ENCODE measurements at places on chromosomes 16 and 17. TPM values are rescaled to one million over a fixed set of nuclear protein-coding genes. Genes with fewer than 3 reads are reported as not detected.

The ACE gene
- total RNA-seq: 4.0 TPM

- no peaks in the 10 kb centered on the region for H3K4me1 ChIP-seq
- peak overlapping the region; percentile 77 for H3K4me3 ChIP-seq
- no peaks in the 10 kb centered on the region for H3K27me3 ChIP-seq
- peak; percentile 94 for DNase-seq
These were observed 11.4 kb upstream of the AURKB start for GRCh38 chr17:8221663-8222379.

- H3K27me3 ChIP-seq: no peaks in the 10 kb centered on the region
- no peaks in the 10 kb centered on the region for H3K4me1 ChIP-seq
- DNase-seq: no peak
- no peak overlapping the region for H3K27ac ChIP-seq
- H3K36me3 ChIP-seq: no peaks in the 10 kb centered on the region
These were observed 454.9 kb downstream of the KCNJ2 start for GRCh38 chr17:70624211-70624610.

- H3K27me3 ChIP-seq: no peaks in the 10 kb centered on the region
- H3K4me1 ChIP-seq: no peaks in the 10 kb centered on the region
- no peak overlapping the region for H3K27ac ChIP-seq
- no peaks in the 10 kb centered on the region for H3K36me3 ChIP-seq
These were observed 45.1 kb upstream of the NOS2 start for GRCh38 chr17:27845264-27846041.
